ENCODE measurements at places on chromosomes 2 and 18.

- no peak for DNase-seq
These were observed 5.9 kb upstream of the LGALSL start for GRCh38 chr2:64448041-64448426.

- no peak for DNase-seq
These were observed 144.4 kb upstream of the THUMPD2 start for GRCh38 chr2:39923455-39923854.

GRCh38 chr18:22439447-22439846 is 21.7 kb upstream of the CTAGE1 start:
- DNase-seq: peak; percentile 93

GRCh38 chr2:217466104-217466503 is 536.7 kb downstream of the TNS1 start:
- no peak for DNase-seq

GRCh38 chr2:140589273-140589672 is 1541.5 kb downstream of the LRP1B start:
- peak; percentile 48 for DNase-seq

DNA sequence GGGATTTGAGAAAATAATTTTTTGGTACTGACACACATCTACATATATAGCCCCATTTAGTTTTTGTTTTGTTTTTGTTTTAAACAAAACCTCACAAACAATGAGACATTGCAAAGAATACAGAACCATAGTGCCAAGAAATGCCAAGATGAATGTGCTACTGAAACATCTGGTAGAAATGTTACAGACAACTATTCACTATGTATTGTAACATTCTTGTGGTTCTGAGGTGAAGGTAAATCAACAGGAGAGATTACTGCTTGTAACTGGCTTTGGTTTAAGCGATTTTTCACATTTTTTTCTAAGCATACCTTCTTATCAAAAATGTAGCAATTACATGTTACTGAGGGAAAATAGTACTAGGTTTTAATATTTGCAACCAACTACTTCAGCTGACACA is 281.3 kb downstream of the ZNF804A start:
- DNase-seq: peak; percentile 11

GRCh38 chr18:8661754-8662559 is 43.4 kb upstream of the MTCL1 start:
- peak; percentile 36 for DNase-seq

GRCh38 chr2:120624738-120625446 is 110.8 kb upstream of the GLI2 start:
- DNase-seq: no peak

GRCh38 chr2:236169741-236170589 is 1.8 kb upstream of the GBX2 start:
- no peak for DNase-seq

DNA sequence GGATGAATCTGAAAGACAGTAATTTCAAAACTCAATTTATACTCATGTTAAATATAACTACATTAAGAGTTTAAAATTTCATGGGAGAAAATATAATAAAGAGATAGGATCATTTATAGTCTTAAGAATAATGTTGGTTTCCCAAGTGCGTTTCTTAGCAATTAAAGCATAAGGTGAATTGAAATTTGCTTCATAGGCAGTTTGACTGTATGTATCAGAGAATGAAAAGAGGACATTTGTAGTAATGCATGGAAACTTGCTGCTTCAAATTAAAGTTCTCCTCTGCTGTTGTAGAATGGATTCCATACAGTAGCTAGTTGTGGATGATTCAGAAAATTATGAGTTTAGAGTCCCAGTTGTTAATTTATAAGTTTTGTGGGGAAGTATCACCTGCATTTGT is 68.1 kb downstream of the NUP35 start:
- DNase-seq: no peak

DNA sequence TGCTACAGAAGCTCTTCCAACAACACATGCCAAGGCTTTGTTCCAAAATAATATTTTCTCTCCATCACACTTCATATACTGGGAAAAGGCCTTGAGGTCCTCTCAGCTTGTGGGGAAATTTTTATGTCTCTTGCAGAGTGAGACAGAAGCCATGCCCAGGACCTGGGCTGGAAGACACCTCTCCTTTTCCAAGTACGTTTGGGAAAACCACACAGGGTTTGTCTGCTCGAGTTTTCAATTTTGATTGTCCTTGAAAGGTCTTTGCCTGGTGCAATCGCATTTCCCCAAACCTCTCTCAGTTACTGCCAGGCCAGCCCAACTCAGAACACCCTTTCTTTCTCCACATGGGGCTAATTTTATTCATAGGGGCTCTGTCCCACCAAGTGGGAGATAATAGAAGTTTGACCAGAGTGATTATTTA is 272.2 kb downstream of the OSR1 start:
- no peak for DNase-seq

GRCh38 chr18:13362607-13363006 is 144.0 kb downstream of the LDLRAD4 start:
- DNase-seq: no peak

GRCh38 chr18:54129448-54130067 is 94.9 kb downstream of the MBD2 start:
- no peak for DNase-seq
